Thoracic aorta endothelial cell (primary cell): ENCODE measurements at places on chromosomes 1 and 21. TPM values are rescaled to one million over a fixed set of nuclear protein-coding genes. Genes with fewer than 3 reads are reported as not detected.

Gene SYCP1
- not detected in 2 replicates for total RNA-seq

Gene HMCN1
- total RNA-seq = 9.6 and 15.4 TPM in 2 replicates

Gene GFI1
- total RNA-seq = 0.07 and 0.27 TPM in 2 replicates

Gene BATF3
- 0.65 and 1.2 TPM in 2 replicates for total RNA-seq

Gene HAO2
- not detected in 2 replicates for total RNA-seq

Gene GPA33
- not detected in 2 replicates for total RNA-seq
